Activated T-cell treated with anti-CD3 and anti-CD28 coated beads, Interleukin-2, amount 50 U/mL, for 72 hours (primary cell): ENCODE measurements at places on chromosomes 16 and 17. TPM values are rescaled to one million over a fixed set of nuclear protein-coding genes. Genes with fewer than 3 reads are reported as not detected.

DNA sequence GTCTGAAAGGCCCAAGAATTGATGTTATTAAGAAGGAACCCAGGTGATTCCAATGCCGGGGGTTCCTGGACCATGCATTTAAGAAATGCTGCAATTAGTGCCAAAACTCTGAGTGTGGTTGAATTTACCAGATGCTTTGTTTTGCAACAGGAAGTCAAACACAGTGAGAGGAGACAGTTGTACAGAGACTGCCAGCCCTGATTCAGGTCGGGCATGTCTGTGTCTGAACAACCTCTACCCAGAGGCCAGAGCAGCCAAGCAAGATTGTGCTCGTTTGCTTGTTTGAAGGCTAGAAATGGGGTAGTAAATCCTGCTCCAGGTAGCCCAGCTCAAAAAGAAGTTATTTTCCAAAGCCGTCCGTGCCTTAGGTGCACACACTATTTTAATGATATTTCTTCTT, 412.4 kb upstream of the ERCC4 start:
- DNase-seq, result no peak

- DNase-seq, result no peak
Measured at GRCh38 chr16:77919761-77920415, 102.5 kb upstream of the CLEC3A start.

DNA sequence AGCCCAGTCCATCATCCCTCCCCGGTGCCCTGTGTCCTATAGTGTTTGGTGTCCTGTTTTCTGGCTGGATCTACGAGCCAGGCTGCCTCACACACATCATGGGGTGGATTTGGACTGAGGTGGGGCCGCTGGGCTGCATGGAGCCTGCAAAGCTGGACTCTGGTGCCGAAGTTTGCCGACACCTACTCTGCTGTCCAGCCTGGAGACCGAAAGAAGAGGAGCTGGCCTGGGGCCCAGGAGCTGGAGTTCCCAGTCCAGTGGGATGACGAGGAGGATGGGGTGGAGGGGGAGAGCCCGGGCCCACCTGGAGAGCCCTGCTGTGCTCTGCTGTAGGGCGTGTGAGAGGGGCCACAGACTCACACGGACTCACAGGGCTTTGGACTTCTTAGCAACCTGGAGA, 40.3 kb upstream of the ENPP7 start:
- DNase-seq, result no peak

GRCh38 chr17:45389354-45389753, 43.3 kb downstream of the ARHGAP27 start:
- no peak for DNase-seq

Gene PPP1R1B
- total RNA-seq, result not detected

DNA sequence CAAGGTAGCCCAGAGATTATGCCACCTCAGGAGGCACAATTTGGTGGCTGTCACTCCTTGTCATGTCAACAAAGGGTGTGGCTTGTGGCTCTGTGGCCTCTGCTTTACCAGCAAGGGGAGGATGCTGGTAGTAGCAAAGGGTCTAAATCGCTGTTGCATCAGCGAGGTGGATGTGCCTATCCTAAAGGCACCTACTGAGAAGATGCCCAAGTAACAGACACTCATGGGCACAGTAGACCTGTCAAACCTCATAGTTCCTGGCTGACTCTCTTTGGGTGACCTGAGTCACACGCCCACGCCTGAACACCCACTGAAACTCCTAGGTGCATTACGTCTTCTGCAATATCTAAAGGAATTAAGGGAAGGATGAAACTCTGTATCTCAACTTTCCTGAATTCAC, 139.5 kb downstream of the PRKCB start:
- peak; percentile 37 for DNase-seq

- no peak for DNase-seq
Measured at GRCh38 chr16:83400234-83400633, 407.5 kb upstream of the HSBP1 start.

GRCh38 chr16:14017886-14018285, 53.2 kb upstream of the MRTFB start:
- no peak for DNase-seq

DNA sequence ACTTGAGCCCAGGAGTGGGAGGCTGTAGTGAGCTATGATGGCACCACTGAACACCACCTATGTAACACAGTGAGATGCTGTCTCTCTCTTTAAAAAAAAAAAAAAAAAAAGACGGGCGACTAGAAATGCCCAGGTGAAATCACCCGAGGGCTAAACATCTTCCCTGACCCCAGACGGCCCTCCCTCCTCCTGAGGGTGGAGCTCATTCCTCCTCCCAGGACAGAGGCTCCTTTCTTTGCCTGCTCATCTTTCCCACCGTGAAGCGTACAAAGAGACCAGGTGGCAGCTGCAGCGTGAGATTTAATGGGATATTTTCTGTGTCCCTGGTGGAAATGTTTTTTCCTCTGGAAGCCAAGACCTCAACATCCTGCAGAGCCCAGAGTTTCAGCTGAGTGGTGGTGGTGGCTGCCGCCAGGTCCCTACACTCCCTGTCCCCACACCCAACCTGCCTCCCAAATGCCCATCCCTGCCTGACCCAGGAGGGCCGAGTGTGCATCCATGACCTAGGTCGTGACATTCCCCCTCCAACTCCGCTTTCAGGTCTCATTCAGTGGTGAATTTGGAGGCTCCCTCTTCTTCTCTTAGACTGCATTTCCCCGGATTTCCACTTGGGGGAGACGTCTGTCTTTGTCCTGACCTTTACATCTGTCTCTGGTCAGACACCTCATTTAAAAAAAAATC, 14.4 kb upstream of the GPRC5B start:
- DNase-seq, result peak; percentile 58

GRCh38 chr17:56629531-56630075, 36.1 kb downstream of the NOG start:
- no peak for DNase-seq

Gene MT1H
- 9.6 TPM for total RNA-seq

DNA sequence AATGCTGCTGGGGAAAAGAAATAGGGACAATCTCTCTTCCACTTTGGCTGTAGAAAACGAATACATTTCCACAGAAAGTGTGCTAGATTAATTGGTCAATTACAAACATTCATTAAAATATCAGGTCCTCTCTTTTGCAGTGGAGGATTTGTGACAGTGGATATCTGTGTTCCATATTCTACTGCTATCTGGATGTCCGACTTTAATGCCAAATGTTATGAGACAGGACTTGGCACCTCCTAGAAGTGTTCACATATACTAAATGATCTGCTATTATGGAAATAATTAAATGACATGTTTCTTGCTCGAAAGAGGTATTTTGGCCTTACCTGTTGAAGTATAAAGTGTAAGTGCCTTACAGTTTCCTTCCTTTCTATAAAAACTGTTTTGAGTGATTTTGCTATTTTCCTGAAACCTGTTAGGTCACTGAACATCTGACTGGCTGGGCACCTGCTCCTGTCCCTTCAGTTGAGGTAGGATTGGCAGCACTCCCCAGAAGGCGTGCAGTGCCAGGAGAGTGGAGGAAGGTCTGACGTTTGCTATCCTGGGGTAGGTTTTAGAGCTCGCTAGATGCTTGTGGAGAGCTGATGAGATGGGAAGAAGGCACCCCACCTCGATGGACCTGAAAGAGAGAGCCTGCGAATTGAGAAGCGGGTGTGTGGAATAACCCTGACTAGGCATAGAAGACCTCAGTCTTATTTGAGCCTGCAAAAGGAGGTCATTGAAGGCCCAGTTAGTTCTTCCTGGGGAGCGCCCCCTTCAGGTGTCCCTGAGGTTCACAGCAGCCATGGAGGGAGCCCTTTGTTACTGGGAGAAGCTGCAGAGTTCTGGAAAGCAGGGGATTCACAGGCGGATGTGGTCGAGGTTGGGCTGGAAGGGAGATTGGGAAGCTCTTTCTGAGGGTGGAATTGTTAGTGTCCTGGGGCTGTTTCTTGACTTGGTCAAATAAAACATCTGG, 159.4 kb upstream of the ZNF267 start:
- DNase-seq, result no peak

DNA sequence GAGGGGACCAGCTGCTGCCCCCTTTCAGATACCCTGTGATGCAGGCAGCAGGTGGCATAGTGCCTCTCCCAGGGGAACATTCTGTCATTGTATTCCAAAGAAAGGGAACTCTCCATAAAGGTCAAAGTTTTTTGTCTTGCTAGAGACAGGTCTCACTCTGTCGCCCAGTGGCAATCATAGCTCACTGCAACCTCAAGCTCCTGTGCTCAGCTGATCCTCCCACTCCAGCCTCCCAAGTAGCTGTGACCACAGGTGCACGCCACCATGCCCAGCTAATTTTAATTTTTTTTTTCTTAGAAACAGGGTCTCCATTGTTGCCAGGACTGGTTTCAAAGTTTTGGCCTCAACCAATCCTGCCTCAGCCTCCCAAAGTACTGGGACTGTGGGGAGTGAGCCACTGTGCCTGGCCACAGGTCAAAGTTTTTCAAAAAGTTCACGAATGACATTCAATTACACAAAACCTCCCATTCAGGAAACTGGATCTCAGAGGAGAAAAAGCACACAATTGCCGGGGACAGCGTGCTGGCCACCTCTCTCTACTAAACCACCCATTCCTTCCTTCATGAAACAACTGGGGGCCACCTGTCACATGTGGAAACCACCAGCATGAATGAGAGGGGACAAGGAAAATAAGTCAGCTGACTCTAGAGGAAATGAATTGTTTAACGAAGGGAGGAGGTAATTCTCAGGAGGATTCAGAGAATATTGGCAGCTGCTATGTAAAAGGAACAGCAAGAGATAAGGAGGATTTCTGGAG, 80.0 kb downstream of the MARCHF10 start:
- no peak for DNase-seq

- no peak for DNase-seq
Measured at GRCh38 chr16:83689385-83689831, 118.4 kb upstream of the HSBP1 start.

GRCh38 chr16:9225527-9226316, 134.3 kb downstream of the HAPSTR1 start:
- DNase-seq, result no peak

Gene CDH15
- not detected for total RNA-seq

DNA sequence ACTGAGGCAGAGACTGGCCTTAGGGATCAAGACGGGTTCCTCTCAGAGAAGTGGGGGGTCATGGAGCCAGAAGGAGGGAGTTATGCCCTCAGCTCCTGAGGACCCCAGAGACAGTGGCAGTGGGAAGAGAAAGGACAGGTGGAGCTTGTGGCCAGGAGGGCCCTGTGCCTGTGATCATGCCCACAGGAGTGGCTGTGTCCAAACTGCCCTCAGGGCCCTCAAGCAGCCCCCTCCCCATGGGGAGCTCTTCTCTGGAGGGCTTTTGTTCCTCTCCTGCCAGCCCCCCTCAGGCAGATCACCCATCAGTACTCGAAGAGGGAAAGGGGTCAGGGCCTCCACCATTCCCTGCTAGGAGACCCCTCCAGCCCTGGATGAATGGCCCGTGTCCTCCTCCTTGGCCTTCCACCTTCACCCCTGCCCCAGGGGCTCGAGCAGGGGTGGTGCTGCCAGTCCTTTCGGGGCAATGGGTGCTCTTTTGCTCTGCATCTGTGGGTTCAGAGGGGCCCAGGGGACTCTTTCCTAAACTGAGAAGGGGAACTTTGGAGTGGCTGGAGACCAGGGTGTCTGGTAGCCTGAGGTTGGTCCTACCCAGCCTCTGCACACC, 52.7 kb downstream of the BEAN1 start:
- no peak for DNase-seq

DNA sequence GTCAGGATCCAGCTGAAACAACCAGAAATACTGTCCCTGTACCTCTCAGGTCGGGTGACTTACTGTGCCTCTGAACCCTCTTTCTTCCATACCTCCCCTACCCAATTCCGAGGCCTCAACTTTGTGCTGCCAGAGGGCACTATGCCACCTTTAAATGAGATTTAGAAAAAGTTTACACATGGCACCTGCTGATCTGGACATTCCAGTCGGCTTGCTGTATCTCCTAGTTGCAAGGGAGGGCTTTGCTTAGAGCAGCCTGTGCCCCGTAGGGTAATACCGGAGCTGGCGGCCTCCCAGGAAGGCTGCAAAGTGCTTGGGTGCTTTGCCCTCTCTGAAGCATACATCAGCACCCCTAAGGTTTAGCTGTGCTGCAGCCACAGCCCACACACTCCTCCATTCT, 306.0 kb upstream of the RBFOX1 start:
- DNase-seq, result no peak

- DNase-seq, result no peak
Measured at GRCh38 chr16:3070608-3071111, 5.2 kb downstream of the IL32 start.

- DNase-seq, result no peak
Measured at GRCh38 chr16:2507052-2507659, 6.6 kb upstream of the ATP6V0C start.

Gene TMEM231
- 9.6 TPM for total RNA-seq

Gene ATP6V0A1
- total RNA-seq, result 22.1 TPM

DNA sequence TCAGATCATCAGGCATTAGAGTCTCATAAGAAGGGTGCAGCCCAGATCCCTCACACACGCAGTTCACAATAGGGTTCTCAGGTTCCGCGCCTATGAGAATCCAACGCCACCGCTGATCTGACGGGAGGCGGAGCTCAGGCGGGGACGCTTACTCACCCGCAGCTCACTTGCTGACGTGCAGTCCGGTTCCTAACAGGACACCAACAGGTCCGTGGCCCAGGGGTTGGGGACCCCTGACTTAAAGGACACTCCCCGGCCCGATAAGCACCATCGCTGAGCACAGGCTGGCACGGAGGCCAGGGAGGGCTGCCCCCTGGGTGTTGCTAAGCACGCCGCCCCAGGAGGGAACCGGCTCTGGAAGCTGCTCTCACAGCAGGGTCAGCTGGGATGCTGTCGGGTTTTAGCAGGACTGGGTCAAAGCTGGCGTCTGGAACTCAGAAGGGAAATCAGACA, 30.1 kb upstream of the BAHCC1 start:
- DNase-seq, result peak; percentile 46

- DNase-seq, result no peak
Measured at GRCh38 chr17:19295473-19296135, 58.4 kb downstream of the EPN2 start.

Gene GPR139
- total RNA-seq, result not detected

Gene TTC19
- 33.6 TPM for total RNA-seq

DNA sequence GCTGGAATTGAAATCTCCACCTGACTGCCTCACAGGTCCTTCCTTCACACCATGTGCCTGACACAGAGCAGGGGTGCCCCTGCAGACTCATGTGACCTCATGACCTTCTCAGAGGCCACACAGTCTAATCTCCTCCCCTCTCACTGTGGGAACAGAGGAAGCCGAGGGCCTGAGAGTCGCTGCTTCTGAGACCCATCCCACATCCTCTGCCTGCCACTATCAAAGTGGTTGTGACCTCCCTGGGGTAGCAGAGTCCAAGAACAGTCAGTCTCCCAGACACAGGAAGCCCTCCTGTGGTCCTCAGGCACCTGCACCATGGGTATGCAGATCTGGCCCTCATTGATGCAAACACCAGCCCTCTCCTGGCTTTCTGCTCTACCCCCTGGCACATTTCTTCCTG, 78.5 kb downstream of the RAB11FIP4 start:
- no peak for DNase-seq
